ENCODE measurements at places on chromosomes 6 and 20.

GRCh38 chr6:86273936-86274335, 631.2 kb upstream of the SYNCRIP start:
- no peak for DNase-seq

GRCh38 chr6:128606611-128607010, 86.2 kb upstream of the PTPRK start:
- DNase-seq, result no peak

GRCh38 chr6:21478883-21479539, 114.5 kb upstream of the SOX4 start:
- DNase-seq, result no peak

GRCh38 chr20:50904067-50904570, 27.1 kb downstream of the ADNP start:
- no peak for DNase-seq
